ENCODE measurements at places on chromosomes 1 and 21.

DNA sequence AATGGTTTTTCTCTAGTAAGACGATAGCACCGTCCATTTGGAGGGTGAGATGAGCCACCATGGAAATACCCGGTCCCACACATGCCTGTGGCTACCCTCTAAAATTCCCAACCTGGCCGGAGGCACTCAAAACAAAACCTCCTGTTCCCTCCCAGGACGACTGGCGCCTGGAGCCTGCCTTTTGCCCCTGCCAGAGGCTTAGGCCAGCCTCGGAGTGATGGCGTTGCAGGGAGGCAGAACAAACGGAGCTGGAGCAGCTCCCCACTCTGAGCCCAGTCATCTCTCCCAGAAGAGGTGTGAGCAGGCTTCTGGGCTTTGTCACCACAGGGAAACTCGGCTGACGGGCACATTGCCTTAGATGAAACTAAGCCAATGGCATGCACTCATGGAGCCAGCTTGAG, 213.7 kb upstream of the HOOK1 start:
- DNase-seq: no peak

- DNase-seq: no peak
Measured at GRCh38 chr1:32341186-32341757, 5.2 kb upstream of the MARCKSL1 start.

DNA sequence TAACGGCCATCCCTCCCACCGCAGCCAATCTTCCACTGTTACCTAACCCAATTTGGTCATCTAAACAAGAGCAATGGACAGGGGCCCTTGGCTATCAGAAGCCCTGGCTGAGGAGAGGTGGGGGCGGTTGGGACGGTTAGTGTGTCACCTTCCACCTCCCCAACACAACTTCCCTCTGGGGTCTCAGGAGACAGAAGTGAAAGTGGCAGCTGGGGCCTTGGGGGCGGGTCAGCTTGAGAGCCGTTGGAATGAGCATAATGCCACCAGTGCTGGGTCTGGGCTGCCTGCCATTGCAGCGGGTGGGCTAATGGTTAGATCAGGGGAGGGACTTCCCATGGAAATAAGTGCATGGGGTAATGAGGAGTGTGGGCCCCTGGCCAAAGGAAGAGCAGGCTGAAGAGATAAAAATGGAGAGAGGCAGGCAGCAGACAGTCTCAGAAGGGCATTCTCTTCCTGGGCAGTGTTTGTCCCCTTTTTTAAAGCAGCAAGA, 7.9 kb downstream of the MEF2D start:
- no peak for DNase-seq

GRCh38 chr1:18927654-18928272, 25.4 kb upstream of the ALDH4A1 start:
- DNase-seq: no peak

GRCh38 chr1:5513846-5514526, 478.2 kb downstream of the NPHP4 start:
- no peak for DNase-seq

DNA sequence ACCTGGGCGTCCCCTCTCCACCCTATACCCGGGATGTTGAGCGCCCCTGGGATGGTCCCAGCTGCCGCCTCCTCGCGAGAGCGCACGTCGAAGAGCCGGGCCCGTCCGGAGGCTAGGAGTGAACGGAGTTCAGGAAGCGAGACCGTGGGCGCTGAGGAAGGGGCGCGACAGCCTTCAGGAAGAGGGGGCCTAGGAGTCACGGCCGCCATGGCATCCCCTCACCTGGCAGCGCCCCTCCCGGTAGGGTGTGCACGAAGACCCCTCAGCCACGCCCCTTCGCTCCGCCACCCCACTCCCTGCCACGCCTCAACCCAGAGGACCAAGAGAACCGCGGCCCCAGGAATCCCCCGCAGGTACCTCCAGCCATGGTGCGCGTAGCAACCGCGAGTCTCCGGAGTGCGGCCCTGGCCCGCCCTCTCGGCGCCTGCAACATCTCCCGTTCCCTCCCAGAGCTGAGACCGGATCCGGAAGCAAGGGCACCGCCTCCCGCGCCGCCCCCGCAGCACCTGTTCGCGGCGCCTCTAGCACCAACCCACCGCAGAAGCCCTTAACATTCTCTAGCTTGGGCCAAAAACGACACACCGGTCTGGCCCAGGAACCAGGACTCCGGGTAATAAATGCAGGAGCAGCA, at the start of gene TSTD1:
Gene TSTD1 (minus strand): TSS at position 442 of the 631 bp plus-strand sequence. CDS start 75 bp downstream, at position 367.
- peak; percentile 80 for DNase-seq

DNA sequence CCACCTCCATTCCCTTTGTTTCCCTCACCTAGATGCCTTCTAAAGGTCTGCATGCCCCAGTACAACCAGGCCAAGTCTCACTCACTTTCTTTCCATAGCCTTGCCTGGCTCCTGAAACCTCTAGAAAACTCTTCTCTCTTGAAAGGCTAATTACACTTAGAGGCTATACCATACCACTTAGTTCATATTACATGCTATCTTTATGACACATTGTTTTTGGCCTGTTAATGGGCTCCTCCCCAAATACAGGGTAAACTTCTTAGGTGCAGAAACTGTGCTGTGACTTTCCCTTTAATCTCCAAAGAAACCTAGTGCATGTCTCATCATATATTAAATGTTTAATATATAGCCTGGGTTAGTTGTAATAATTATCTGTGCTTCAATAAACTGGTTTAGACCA, 56.6 kb upstream of the C1orf105 start:
- no peak for DNase-seq

- no peak for DNase-seq
Measured at GRCh38 chr1:55539652-55540512, 324.7 kb upstream of the USP24 start.

DNA sequence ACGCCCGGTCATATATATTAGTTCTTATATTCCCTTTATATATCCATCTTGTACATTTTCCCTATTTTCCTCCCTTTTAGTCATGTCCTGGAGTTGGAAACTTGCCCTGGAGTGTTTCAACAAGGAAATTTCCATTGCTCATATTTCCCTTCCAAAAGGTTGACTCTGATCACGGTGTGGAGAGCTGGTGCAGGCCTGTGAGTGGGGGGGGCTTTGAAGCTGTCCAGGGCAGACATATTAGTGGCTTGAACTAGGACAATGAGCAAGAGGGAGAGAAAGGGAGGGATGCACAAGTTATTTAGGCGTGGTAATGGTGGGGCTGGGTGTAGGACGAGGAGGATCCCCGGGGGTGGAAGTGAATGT, 30.4 kb upstream of the TMEM61 start:
- no peak for DNase-seq

- DNase-seq: no peak
Measured at GRCh38 chr1:229088711-229089110, 182.2 kb upstream of the RAB4A start.

GRCh38 chr1:42937836-42938644, 20.6 kb downstream of the SLC2A1 start:
- DNase-seq: no peak

GRCh38 chr1:41411229-41411628, 50.0 kb downstream of the FOXO6 start:
- no peak for DNase-seq

GRCh38 chr1:248704606-248705005, 2.0 kb upstream of the OR14I1 start:
- DNase-seq: no peak

- no peak for DNase-seq
Measured at GRCh38 chr1:52444463-52444862, 40.1 kb downstream of the PRPF38A start.

DNA sequence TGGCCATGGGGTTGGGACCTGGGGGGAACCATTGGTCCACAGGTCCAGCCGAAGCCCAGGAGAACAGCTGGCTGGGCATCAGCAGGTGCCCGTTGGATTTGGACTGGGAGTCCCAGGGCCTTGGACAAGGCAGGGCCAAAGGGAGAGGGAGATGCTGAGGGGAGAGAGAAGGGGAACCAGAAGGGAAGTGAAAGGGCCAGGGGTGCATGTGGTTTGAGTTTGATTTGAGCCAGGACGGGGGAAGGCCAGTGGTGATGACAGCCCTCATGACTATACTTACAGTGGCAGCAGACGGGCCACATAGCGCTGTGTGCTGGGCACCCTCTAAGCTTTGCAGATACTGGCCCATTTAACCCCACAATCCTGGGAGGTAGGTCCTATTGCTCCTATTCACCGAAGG, 18.8 kb downstream of the AGRN start:
- no peak for DNase-seq

- DNase-seq: no peak
Measured at GRCh38 chr1:71039661-71040262, 7.9 kb downstream of the PTGER3 start.

- DNase-seq: no peak
Measured at GRCh38 chr1:9859281-9860014, 35.7 kb upstream of the CLSTN1 start.

GRCh38 chr1:67716800-67717199, 31.8 kb downstream of the GADD45A start:
- no peak for DNase-seq

GRCh38 chr1:244138399-244138798, 87.3 kb downstream of the ZBTB18 start:
- no peak for DNase-seq

GRCh38 chr1:51955797-51956527, 34.5 kb downstream of the RAB3B start:
- no peak for DNase-seq

GRCh38 chr1:177043597-177043996, 120.9 kb downstream of the ASTN1 start:
- no peak for DNase-seq

- DNase-seq: no peak
Measured at GRCh38 chr1:215360031-215360430, 207.1 kb upstream of the KCTD3 start.

GRCh38 chr1:34924759-34925555, 4.5 kb downstream of the DLGAP3 start:
- peak; percentile 43 for DNase-seq

DNA sequence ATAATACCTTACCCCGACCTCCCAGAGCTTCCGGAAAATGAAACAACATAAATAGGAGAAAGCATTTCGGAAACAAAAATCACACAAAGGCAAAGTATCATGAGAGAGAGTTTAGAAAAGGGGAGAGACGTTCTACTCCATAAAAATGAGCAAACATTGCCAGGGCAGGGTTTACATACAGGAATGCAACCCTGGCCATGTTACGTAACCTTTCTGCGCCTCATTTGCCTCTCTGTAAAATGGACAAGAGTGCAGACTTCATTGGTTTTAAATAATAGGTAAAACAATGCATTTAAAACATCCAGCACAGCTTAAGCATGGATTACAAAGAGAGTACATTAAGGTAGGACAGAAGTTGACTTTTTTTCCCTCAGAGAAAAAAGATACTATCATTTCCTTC, 45.6 kb downstream of the PHC2 start:
- no peak for DNase-seq

- no peak for DNase-seq
Measured at GRCh38 chr1:180962178-180962577, 49.5 kb downstream of the KIAA1614 start.

GRCh38 chr1:209291715-209292114, 291.8 kb upstream of the CAMK1G start:
- DNase-seq: no peak

DNA sequence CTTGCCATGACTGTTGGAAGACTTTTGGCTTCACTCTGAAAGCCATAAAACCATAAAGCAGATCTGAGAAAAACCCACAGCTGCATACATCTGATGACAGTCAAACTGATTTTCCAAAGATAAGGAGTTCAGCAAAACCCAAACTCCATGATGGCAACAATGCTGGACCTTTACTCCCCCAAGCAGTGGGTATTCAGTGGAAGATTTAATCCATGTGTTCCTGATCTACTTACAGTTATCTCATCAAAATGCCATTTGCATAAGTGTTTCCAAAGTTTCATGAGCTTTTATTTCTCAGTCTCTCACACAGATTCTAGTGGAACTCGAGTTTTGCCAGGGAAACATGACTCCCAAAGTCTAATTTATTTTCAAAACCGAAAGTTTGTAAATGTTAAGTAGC, 184.9 kb downstream of the ZC3H11B start:
- no peak for DNase-seq
